ENCODE measurements at places on chromosomes 1 and 21.

DNA sequence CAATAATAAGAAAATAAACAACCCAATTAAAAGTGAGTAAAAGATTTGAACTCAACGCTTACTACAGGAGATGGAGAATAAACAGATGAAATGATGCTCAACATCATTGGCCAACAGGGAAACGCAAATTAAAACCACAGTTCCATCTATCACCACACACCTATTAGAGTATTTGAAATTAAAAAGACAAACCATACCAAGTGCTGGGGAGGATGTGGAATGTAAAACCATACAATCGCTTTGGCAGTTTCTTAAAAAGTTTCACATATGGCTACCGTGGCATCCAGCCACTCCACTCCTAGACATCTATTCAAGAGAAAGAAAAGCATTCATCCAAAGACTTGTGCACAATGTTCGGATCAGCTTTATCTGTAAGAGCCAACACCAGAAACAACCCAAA lies 1.3 kb upstream of the LRRC3 start:
- no peak for DNase-seq

DNA sequence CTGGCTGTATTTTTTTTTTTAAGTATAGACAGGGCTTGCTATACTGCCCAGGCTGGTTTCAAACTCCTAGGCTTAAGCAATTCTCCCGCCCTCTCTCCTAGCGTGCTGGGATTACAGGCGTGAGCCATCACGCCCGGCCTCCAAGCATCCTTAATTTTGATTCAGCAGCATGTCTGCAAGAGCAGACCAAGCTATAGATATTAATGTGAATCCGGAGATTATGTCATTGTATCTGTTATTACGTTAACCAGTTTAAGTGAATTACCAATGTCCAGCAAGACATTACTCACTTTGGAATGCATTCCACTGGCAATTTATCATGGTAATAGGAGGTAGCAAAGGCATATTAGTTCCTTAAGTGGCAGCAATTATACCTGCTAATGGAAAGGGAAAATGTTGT lies 179.7 kb downstream of the CHRM3 start:
- DNase-seq: no peak

DNA sequence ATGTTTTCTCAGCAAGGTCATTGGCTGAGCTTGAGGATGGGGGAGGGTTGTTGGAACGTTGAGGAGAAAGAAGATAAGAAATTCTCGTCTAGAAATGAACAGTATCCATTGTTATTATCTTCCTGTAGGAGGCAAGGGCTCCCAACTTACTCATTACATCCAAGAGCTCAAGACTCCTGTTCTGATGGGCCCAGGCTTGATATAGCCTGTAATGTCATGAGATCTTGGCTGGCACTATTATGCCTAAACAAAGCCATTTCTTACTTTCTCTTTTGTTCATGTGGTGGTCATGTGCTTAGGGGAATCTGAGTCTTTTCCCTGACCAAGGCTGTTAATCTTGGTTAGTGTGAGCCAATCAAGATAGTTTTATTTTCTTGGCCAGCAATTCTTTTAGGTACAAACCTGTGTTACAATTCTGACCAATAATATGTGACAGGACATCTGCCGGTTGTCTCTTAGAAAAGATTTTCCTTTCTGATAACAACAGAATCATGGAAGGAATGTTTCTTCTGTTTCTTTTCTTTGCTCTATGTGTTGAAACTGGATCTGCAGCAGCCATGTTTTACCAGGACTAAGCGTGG lies 15.2 kb upstream of the IGSF3 start:
- no peak for DNase-seq

DNA sequence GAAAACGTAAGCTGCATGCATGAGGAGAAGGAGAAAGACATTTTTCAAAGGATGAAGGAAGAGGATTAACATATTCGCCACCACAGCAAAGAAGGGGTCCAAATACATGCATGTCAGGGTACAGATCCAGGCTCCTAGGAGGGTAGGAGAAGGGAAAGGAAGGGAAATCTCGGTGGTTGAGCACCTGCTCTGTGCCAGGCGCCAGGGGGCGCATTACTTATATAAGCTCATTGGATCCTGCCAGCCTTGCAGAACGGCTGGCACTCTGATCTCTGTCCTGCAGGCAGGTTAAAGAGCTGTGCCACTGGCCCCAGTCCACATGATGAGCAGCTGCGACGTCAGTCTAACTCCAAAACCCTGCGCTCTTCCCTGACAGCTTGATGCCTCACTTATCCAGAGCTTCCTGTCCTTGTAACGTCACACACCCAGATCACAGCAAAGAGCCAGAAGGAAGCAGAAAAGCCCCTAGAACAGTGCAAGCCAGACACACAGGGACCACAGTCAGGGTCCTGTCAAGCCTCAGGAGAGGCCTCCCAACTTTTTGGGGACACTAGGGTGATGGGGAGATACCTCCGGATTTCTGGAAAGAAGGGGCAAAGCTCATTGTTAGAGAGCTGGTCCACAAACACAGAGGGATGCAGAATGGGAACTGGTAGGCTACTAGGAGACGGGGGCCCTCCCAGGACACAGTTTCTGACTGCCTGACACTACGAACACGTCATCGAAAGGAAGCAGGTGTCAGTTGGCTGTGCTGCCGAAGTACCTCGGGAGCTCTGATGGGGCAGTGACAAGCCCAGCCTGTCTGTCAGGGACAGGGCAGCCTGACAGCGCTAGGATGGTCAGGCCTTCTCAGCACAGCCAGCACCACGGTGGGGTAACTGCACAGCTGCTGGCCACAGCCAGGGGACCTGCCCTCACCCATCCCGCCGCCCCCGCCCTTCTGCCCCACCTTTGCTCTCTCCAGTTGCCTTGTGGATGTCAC lies 99.1 kb downstream of the BEND5 start:
- peak; percentile 85 for DNase-seq

- no peak for DNase-seq
Measured at GRCh38 chr1:46160212-46160611, 14.7 kb upstream of the TSPAN1 start.

- DNase-seq: no peak
Measured at GRCh38 chr1:29767769-29768425, 531.6 kb downstream of the PTPRU start.

DNA sequence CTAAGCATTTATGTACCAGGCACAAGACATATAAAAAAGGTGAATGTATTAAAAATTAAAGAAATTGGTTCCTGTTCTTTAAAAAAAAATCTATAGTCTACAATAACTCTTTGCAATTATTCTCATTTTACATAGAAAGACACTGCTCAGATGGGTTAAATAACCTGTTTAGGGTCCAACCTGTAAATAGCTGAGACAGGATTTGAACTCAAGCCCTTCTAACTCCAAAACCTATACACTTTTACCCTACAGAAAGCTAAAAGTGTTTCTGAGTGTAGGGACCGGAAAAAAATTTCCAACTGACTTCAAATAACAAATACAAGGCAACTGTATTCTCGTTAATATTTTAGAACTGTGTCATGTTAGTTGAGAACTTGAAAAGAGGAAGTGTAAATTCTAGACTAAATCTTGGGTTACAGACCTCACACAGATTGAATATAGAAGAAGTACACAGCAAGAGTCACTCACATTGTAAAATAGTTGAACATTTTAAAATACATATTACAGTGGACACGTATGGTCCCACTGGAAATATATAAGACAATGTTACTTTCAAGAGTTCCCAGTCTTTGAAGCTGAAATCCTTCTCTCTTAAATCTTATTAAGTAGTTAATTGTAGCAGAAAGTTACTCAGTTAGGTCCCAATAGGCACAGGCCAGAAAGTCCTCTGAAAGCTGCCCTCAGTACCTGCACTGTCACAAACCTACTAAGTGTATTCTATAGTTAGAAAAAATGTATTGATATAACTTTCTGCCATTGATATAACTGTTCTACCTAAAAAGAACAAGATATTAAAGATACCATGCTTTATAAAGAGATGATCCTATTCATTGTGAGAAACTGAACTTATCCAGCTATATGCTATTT lies 7.3 kb downstream of the EDEM3 start:
- no peak for DNase-seq

DNA sequence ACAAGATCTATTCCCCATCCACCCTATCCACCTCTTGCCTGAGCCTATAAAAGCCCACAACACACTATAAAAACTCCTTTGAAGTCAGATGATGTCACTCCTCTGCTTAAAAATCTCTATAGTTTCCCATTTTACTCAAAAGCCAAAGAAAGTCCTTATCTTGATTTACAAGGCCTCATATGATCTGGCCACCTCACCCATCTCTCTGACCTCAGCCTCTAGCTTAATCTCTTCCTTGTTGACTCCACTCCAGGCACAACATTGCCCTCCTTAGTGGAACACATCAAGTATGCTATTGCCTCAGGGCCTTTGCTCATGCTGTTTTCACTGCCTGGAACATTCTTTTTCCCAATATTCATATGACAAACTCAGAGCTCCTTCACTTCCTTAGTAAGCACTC lies 33.3 kb downstream of the ZNF281 start:
- no peak for DNase-seq

- no peak for DNase-seq
Measured at GRCh38 chr1:116110567-116111523, at the start of gene MAB21L3. TSS of gene MAB21L3 (plus strand) at chr1:116111399. CDS start at chr1:116112616, 1,217 bp downstream.

DNA sequence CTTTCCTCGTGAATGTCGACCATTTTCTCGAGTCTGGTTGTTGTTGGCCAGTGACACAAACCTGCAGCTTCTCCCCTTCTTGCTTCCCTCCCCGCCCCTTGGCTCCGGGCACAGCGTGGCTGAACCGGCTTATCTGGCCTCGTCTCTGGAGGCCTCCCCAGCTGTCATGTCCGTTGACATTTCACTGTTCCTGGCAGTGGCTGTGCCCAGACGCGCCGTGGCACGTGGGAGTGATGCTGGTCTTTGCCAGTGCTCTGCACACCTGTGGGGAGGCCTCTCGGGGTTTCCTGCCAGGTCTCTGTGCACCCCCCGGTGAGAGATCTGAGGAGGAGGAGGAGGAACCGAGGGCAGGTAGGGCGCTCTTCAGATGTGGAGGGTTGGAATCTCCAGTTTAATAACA lies 23.7 kb downstream of the SKI start:
- peak; percentile 90 for DNase-seq

GRCh38 chr21:46247699-46248421 lies 19.3 kb upstream of the LSS start:
- no peak for DNase-seq

- DNase-seq: no peak
Measured at GRCh38 chr1:198700396-198700795, 61.6 kb downstream of the PTPRC start.

GRCh38 chr1:26471498-26472319 lies 531 bp upstream of the HMGN2 start:
- DNase-seq: peak; percentile 87

DNA sequence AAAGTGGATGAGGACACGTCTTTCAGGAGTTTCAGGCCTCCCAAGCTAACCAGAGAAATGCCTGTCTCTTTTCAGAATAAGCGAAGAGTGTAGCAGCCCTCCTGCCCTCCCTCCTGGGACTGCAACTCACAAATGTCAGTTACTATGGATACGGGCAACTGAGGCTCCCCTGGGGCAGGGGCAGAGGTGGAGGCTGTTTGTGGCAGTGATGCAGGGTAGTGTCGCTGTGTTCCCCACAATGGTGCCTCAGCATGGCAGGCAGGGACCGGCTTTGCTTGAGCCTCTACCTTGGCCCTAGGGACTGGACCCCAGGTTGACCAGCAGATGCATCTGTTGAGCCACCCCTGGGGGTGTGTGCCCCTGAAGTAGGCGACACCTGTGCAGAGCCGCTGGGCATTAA lies 10.2 kb downstream of the NFASC start:
- DNase-seq: no peak

GRCh38 chr1:38452246-38452645 lies 405.7 kb upstream of the POU3F1 start:
- DNase-seq: peak; percentile 15

- DNase-seq: no peak
Measured at GRCh38 chr1:31084782-31085569, 19.5 kb upstream of the PUM1 start.

GRCh38 chr21:34693192-34693810 lies 24.5 kb downstream of the CLIC6 start:
- DNase-seq: peak; percentile 83

GRCh38 chr1:164519426-164519825 lies 39.6 kb upstream of the PBX1 start:
- DNase-seq: peak; percentile 73

GRCh38 chr1:1434824-1435105 lies 725 bp upstream of the VWA1 start:
- no peak for DNase-seq

- DNase-seq: no peak
Measured at GRCh38 chr1:89942825-89943658, 51.9 kb upstream of the ZNF326 start.

DNA sequence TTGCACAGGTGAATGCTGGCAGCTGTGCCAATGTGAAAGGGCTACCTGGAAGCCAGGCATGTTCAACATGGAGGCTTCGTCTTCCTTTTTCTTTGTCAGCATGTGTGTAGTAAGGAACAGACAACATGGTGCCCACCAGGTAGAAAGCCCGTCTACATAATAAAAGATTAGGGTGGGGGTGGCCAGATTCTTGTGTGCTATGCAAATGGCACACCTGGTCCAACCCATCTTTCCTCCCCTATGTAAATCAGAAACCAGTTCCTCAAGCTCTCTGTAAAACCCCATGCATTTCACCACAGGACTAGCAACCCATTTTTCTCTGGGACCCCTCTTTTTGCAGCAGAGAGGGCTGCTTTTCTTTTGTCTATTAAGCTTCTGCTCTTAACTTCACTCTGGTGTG lies 72.3 kb upstream of the ZP4 start:
- DNase-seq: no peak

DNA sequence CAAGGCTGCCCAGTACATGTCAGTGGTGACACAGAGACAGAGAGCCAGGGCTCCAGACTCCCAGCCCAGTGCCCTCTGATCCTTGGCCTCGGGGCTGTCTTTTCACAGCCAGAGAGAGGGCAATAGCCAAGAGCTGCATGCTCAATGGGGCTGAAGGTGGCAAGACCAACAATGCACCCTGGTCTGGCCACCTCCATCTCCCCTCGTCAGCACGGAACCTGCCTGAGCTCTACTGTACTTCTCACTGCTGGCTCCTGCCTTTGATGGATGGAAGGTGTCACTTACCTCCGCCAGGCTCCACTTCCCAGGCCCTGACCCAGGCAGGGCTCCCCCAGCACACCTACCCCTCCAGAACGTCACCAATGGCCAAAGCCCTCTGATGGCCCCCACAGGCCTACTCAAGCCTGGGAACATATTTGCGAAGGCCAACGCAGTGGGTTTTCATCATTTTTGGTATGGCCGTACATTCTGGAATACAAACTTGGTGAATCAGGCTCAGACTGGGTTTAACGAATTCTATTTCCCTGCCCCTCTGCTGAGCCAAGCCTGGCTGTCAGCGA lies 88.1 kb downstream of the DMRTB1 start:
- DNase-seq: no peak

- no peak for DNase-seq
Measured at GRCh38 chr1:199678771-199679170, 348.7 kb upstream of the NR5A2 start.

Data from tongue (tissue), 3 donors.